Smooth muscle cell of bladder (primary cell): ENCODE measurements at places on chromosomes 3 and 15. TPM values are rescaled to one million over a fixed set of nuclear protein-coding genes. Genes with fewer than 3 reads are reported as not detected.

CPLX3 gene
- not detected in 2 replicates for total RNA-seq

ABTB1 gene
- 7.0 and 7.1 TPM in 2 replicates for total RNA-seq

PLA2G4E gene
- total RNA-seq: not detected in 2 replicates

IGSF11 gene
- total RNA-seq: 0.09 and 0.14 TPM in 2 replicates

TRIM42 gene
- not detected in 2 replicates for total RNA-seq

MYO1E gene
- 45.7 and 85.1 TPM in 2 replicates for total RNA-seq

PBRM1 gene
- 45.1 and 56.7 TPM in 2 replicates for total RNA-seq

ATP8B4 gene
- 155 and 183 TPM in 2 replicates for total RNA-seq

POPDC2 gene
- total RNA-seq: under 0.01 and 0.37 TPM in 2 replicates
